ENCODE measurements at places on chromosomes 12 and 14.

- no peak for DNase-seq
These were observed 320.8 kb upstream of the TMPO start for GRCh38 chr12:98194591-98194990.

DNA sequence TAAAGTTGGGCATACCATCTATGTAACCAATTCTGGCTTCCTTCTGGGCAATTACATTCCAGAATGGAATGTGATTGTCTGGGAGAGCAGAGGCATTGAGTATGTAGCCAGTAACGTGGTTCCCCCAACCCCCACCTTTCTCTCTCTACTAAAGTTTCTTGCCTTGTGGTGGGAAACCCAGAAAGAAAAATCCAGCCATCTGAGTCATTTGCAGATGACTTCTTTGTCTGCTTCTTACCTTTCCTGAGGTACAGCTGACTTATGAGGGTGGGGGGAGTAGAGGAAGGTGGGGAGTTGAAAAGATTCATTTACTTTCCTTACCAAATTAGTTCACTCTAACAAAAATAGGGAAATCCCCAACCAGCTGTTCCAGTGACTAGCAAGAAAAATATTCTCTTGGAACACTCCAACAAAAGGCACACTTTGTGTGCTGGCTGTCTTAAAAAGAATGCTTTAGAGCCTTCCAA is 112.1 kb upstream of the FRMD6 start:
- no peak for DNase-seq

DNA sequence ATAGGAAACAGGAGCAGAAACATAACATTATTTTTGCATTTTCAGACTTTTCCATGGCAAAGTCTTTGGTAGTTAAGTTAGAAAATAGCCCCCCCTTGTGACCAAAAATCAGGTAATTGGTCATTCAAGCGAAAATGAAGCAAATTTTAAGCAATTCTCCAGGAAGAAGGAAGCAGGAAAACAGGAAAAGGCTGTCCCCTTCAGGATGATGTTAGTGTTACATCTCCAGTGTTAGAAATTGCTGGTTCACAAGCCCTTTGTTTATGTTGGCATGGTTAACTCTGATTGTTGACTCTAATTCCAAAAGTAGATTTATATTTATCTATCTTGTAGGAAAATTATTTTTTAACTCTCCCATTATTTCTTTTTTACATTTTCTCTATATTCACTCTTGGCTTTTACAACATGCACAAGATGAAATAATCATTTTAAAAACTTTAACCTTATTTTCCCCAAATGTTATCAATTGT is 18.8 kb upstream of the GAS2L3 start:
- no peak for DNase-seq

- DNase-seq, result no peak
These were observed 598.8 kb downstream of the C12orf50 start for GRCh38 chr12:87430444-87430843.

- DNase-seq, result no peak
These were observed 167.4 kb downstream of the C12orf50 start for GRCh38 chr12:87861791-87862190.

DNA sequence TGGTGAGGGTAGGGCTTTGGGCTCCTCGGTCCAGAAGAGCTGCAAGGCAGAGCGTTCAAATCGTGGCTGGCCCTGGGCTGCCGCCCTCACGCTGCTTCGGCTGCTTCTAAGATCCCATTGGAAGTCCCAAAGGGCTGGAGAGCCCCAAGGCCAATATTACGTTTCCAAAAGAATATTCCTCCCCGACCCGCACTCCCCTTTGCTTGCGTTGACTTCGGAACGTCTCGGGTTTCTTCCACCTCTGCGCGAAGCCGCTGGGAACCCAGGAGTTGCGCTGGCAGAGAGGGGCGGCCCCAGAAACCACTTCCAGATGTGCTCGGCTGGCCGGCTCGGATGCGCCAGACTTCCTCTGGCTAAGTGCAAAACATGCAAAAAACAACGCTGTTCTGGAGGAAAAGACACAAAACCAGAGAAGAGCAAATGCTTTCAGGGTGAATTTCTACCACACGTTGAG is at the start of gene GLT8D2:
Gene GLT8D2 (minus strand): TSS at position 285 of the 454 bp plus-strand sequence. CDS start 30,539 bp downstream, outside the sequence.
- DNase-seq, result no peak

GRCh38 chr12:109766251-109766778 is 52.7 kb downstream of the FAM222A start:
- DNase-seq, result no peak

DNA sequence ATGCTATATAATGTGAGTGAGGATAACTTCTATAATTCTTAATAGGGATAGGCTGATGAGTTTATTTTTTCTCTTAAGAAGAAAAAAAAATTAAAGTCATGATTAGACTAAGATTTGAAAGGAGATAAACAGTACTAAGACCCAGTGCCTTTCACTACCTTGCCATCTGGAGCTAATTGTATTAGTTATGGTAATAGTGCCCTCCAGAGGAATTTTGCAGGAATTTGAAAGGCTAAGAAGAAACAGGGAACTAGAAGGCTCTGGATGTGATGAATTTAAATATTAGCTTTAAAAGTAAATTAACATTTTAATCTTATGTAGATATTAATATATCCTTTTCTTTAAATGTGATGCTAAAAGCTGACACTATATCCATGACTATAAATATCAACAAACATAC is 36.6 kb upstream of the PIK3C2G start:
- DNase-seq, result no peak

GRCh38 chr14:87241018-87241768 is 751.8 kb downstream of the GALC start:
- no peak for DNase-seq

DNA sequence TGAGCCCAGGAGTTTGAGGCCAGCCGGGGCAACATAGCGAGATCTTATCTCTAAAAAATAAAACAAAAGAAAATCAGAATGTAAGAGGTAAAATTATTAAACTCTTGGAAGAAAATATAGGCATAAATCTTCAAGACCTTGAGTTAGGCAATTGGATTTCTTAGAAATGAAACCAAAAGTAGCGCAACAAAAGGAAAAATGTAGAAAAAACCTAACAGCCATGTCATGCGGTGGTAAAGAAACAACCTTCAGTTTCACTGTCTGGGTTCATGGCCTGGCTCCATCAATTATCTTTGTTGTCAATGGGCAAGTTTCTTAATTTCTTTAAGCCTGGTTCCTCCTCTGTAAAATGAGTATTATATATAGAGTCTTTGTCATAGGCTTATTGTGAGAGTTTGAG is 5.6 kb upstream of the GCH1 start:
- no peak for DNase-seq

GRCh38 chr12:51028126-51028812 is 2.1 kb upstream of the SLC11A2 start:
- no peak for DNase-seq

DNA sequence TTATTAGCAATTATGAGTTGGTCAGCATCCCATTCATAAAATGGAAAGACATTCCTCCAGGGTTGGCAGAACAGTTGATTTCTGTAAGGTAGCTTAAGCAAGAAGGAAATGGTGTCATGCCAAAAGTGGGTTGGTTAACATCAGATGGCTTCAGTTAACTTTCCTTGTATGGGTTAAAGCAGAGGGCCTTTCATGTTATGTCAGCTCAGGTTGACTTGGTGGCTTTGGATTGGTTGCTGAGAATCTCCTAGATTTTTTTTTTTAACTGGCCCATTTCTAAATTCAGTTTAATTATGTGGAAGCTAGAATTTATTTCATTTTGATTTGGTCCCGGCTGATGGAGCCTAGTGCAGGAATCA is 87.8 kb downstream of the BBS10 start:
- no peak for DNase-seq

GRCh38 chr14:100784523-100785337 is 41.2 kb upstream of the MEG3 start:
- no peak for DNase-seq

- DNase-seq, result no peak
These were observed 50.9 kb upstream of the HECTD1 start for GRCh38 chr14:31258427-31259039.

All from activated T-cell treated with anti-CD3 and anti-CD28 coated beads, Interleukin-2, amount 50 U/mL, for 24 hours (primary cell).